Activated CD4-positive, alpha-beta memory T cell treated with anti-CD3 and anti-CD28 coated beads, Interleukin-2, amount 10 ng/mL, durations not matched to agents 7 days and 5 days (primary cell): ENCODE measurements at places on chromosomes 6 and 20.

DNA sequence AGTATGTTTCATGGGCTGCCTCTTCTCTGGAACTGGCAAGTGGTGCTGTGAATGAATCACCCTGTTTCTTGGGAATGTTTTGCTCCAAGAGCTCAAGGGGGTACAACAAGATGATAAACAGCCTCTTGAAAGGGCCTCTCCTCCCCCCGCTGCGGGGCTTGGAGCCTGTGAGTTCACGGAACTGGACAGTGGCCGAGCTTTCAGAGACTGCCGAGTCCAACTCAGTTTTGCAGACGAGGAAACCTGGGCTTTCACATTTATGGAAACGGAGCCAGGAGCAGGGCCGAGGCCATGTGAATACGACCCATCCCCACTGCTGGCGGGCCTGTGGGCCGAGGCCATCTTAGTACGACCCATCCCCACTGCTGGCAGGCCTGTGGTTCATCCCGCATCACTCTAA is 18.2 kb upstream of the SRC start:
- no peak for DNase-seq

GRCh38 chr20:20034486-20034885 is 17.3 kb downstream of the NAA20 start:
- DNase-seq = no peak

DNA sequence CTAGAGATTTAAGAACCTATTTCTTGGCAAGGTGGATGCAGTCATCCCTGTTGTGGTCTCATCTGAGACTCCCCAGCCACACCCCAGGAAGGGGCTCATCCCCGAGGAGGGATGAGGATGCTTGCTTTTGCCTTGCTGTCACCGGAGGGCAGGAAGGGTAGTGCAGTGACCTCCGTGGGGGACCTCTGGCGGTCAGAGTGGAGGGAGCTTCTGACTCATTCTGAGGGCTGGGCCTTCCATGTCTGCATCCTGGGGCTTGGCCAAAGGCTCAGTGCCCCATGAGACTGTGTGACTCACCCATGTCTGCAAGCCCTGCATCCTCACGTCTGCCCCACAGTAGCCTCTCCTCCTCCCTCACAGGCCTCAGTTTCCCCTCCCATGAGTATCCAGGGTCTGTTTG is 38.7 kb downstream of the UQCC2 start:
- DNase-seq = no peak

- no peak for DNase-seq
Measured at GRCh38 chr6:34527751-34528670, 28.1 kb downstream of the SPDEF start.
